ENCODE measurements at places on chromosomes 4 and X. TPM values are rescaled to one million over a fixed set of nuclear protein-coding genes. Genes with fewer than 3 reads are reported as not detected.

STARD8 gene
- total RNA-seq: 12.7 TPM

FOXR2 gene
- total RNA-seq: not detected

HPSE gene
- 3.5 TPM for total RNA-seq

GNRHR gene
- total RNA-seq: not detected

VEGFC gene
- total RNA-seq: 35.1 TPM

IQCM gene
- total RNA-seq: not detected

MYOZ2 gene
- total RNA-seq: 0.10 TPM

IL3RA gene
- total RNA-seq: 77.7 TPM

MPC1L gene
- total RNA-seq: not detected

NKX6-1 gene
- 0.47 TPM for total RNA-seq

CXXC4 gene
- 0.05 TPM for total RNA-seq

RBMXL3 gene
- not detected for total RNA-seq

PRRG1 gene
- total RNA-seq: 38.4 TPM

EBP gene
- 48.0 TPM for total RNA-seq

SERPINA7 gene
- not detected for total RNA-seq

NCBP2L gene
- not detected for total RNA-seq

ETDB gene
- not detected for total RNA-seq

BTC gene
- total RNA-seq: 0.39 TPM

AASDH gene
- total RNA-seq: 6.2 TPM

USP17L25 gene
- not detected for total RNA-seq

All from glomerular endothelial cell (primary cell).